Panc1 (cell line): ENCODE measurements at places on chromosomes 1 and 21.

DNA sequence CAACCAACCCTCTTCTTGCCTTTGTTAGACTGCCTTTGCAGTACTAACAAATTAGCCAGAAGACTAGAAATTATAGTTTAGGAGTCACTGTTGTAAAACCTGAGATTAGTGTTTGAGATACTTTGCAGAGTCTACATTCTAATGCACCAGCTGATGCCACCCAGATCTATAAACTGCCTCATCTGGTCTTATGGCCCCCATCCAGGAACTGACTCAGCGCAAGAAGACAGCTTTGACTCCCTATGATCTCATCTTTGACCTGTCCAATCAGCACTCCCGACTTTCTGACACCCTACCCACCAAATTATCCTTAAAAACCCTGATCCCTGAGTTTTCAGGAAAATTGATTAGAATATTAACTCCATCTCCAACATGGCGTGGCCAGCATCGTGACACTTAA, 334.6 kb downstream of the RGS7 start:
- no peak for DNase-seq

DNA sequence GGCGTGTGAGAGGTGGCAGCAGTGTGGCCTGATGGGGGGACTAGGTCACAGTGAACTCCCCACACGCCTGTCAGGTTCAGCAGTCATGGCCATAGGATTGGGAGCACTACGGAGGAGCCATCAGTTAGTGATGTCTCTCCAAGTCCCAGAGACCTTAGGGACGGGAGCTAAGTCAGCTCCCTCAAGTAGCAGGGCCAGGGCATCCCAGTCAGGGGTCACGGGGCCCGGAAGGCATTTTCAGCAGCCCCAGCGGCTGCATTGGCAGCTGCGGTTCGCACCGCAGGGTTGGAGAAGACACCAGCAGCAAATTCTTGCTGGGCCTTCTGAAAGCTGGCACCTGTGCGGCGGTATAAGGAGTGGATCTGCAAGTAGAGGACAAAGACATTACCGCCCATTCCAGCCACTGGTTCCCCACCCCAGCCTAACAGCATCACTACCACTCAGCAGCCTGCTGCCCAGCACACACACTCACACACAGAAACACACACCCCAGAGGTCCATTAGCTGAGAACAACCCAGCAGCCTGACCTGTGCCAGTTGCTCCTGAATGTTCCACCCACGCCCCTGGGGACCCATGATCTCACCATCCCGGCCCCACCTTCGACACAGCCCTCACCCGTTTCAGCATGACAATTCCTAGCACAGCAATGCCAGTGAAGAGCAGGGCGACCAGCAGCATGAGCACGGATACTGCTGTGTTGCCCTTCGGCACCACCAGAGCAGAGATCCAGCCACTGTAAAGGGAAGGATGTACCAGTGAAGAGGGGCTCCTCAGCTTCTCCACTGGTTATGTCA, 972 bp upstream of the ENTREP3 start:
- peak overlapping the region; percentile 72 for H3K4me3 ChIP-seq
- H3K27me3 ChIP-seq: no peaks in the 10 kb centered on the region
- DNase-seq: no peak
- H3K4me1 ChIP-seq: peaks cover 13% of the 10 kb centered on the region
- H3K27ac ChIP-seq: peak overlapping the region; percentile 87

DNA sequence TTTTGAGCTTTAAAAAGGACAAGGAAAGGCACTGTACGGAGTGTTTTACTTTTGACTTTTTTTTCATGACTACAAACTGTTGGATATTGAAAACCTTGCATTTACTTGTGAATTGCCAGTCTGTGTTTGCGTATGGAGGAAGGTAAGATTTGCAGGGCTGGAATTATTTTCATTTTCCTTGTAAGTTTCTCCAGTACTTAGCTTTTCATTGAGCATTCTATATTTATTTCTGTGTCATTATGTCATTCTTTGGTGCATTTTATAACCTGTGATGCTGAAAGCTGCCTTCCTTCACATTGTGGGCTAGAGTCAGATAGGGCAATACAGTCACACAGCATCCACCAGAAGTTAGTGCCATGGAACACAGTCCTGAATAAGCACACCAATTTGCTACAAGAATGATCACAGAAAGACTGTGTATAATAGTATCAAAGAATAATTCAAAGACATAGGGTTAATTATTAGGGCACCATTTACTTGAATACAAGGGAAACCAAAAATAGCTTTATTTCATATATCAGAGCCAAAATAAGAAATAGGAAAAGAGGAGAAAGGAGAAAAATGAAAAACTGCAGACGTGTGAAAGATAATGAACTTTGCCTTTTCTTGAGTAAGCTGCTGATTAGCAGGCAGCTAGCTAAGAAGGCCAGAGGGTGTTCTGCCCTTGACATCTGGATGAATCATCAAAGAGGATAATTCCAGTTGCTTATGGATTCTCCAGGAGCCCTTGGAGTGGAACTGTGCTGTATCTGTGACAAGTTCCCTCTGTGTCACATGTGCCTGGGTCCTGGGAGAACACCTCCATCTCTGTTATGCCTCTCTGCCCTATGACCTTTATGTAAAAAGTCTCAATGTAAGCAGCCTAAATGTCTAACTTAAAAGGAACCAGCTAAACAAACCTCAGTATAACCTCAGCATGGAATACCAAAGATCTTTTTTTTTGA, 8.0 kb upstream of the FAM20B start:
- H3K4me1 ChIP-seq: no peaks in the 10 kb centered on the region
- no peak overlapping the region for H3K27ac ChIP-seq
- H3K36me3 ChIP-seq: no peaks in the 10 kb centered on the region
- H3K4me3 ChIP-seq: no peak overlapping the region

GRCh38 chr1:220407191-220407590, 120.7 kb upstream of the MARK1 start:
- H3K27me3 ChIP-seq: no peaks in the 10 kb centered on the region; the same call in 1 of the 2 replicates
- H3K4me1 ChIP-seq: no peaks in the 10 kb centered on the region
- H3K36me3 ChIP-seq: no peaks in the 10 kb centered on the region
- H3K27ac ChIP-seq: no peak overlapping the region
- no peak overlapping the region for H3K4me3 ChIP-seq
- DNase-seq: no peak

- peak overlapping the region; percentile 37 for H3K4me3 ChIP-seq
- peaks cover 27% of the 10 kb centered on the region for H3K4me1 ChIP-seq
- H3K27ac ChIP-seq: peak overlapping the region; percentile 92
- DNase-seq: no peak
These were observed 2.4 kb upstream of the CTTNBP2NL start for GRCh38 chr1:112393631-112393974.

DNA sequence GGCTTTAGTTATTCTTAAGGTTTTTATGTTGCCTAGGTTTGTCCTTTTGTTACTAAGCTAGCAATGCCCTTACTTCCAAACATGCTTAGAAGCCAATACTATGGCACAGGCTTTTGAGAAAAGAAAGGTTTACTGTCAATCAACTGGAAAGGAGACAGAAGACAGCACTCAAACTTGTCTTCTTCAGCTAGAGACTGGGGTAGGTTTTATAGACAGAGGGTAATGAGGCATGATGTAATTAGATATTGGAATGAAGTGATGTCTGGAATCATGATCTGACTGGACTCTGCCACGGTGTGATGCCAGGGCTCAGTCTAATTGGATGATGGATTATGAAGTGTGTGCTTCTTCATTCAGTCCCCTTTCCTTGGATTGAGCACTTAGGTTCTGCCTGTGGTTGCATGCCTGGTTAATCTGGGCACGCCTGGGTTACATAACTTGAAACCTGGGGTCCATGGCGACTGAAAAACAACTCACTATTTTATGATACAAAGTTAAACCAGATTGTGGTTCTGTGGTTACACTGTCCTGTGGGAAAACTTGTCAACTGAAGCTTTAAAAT, 625.8 kb downstream of the BRINP3 start:
- no peaks in the 10 kb centered on the region for H3K4me1 ChIP-seq
- no peaks in the 10 kb centered on the region for H3K27me3 ChIP-seq
- no peak overlapping the region for H3K27ac ChIP-seq
- H3K4me3 ChIP-seq: no peak overlapping the region
- no peak for DNase-seq

GRCh38 chr1:22507587-22507986, 55.7 kb upstream of the EPHA8 start:
- H3K27me3 ChIP-seq: no peaks in the 10 kb centered on the region
- H3K27ac ChIP-seq: no peak overlapping the region
- peaks cover 30% of the 10 kb centered on the region for H3K36me3 ChIP-seq

- DNase-seq: no peak
- H3K27me3 ChIP-seq: no peaks in the 10 kb centered on the region
- H3K36me3 ChIP-seq: peaks cover 4% of the 10 kb centered on the region
- peak overlapping the region; percentile 51 for H3K4me3 ChIP-seq
- H3K4me1 ChIP-seq: peaks cover 18% of the 10 kb centered on the region
- peak overlapping the region; percentile 17 for H3K27ac ChIP-seq
These were observed 2.6 kb upstream of the CC2D1B start for GRCh38 chr1:52368383-52369172.

DNA sequence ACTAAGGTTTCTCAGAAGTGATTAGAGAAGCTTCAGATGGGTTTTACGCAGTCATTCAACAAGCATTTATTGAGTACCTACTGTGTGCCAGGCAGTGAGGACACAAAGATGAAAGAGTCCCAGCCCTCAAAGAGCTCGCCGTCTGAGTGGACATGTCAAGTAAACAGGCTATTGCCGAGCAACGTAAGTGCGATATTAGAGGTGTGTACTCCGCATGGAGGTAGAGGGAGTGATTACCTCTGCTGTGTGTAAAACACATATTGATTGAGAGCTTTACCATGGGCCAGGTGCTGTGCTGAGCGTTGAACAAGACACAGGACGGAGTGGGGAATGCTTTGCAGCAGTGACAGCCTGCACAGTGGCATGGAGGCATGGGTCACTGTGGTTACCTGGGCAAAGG, 49.5 kb upstream of the GPR37L1 start:
- no peaks in the 10 kb centered on the region for H3K27me3 ChIP-seq
- H3K27ac ChIP-seq: no peak overlapping the region
- DNase-seq: no peak
- H3K4me1 ChIP-seq: 0 out of 2 replicates have a peak, but pooled peaks cover 6% of the 10 kb centered on the region
- H3K4me3 ChIP-seq: no peak overlapping the region

DNA sequence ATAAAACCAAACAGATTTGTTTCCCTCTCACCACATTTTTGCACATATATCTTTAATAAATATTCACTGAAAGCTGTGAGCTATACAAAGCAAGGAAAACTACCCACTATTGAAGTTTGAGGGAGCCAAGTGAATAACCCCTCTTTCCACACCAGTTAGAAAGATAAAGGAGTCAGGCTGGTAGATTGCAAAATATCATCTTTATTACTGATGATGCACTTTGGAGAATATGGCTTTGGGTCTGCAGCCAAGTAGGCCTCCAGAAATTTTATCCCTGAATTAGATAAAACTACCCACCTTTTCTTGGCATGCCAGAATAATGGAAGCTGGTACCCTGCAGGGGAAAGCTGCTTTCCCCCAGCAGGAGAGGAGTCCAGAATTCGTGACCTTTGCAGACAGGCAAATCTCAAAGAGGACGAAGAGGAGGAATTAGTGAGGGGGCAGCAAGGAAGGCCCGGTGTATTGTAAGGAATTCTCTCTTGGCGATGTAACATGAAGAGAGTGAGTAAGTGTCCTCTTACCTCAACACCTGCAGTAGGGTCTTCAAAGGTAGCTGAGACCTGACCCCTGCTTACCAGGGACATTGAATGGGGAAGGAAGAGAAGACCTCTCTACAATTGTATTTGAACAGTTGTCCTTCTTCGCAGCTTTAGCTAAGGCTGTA, 84.7 kb downstream of the LRRC8D start:
- peaks cover 27% of the 10 kb centered on the region for H3K4me1 ChIP-seq
- no peaks in the 10 kb centered on the region for H3K36me3 ChIP-seq
- H3K27me3 ChIP-seq: no peaks in the 10 kb centered on the region
- H3K4me3 ChIP-seq: no peak overlapping the region
- peak overlapping the region; percentile 75 for H3K27ac ChIP-seq

DNA sequence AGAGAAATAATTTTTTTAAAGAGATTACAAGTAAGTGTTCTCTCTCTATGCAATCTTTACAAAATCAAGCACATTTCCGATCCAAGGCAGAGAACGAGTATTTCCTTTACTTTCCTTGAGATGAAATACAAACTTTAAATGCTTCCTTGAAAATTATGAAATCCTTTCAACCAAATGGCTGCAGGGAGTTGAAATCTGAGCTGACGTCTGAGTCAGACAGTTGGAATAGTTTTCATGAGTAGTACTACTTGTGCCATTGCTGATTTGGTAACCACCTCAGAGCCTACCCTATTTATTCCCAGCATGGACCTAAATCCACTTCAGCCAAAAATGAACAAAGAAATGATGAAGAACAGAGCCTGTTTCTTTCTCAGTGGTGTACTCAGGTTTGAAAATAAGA, 183.6 kb downstream of the GIPC2 start:
- DNase-seq: no peak
- no peaks in the 10 kb centered on the region for H3K36me3 ChIP-seq
- no peak overlapping the region for H3K4me3 ChIP-seq
- no peaks in the 10 kb centered on the region for H3K27me3 ChIP-seq
- no peak overlapping the region for H3K27ac ChIP-seq

- DNase-seq: peak; percentile 54
- H3K4me1 ChIP-seq: no peaks in the 10 kb centered on the region
- H3K36me3 ChIP-seq: no peaks in the 10 kb centered on the region
- H3K27me3 ChIP-seq: no peaks in the 10 kb centered on the region
These were observed 28.2 kb downstream of the TCEANC2 start for GRCh38 chr1:54081306-54082270.

- DNase-seq: no peak
- no peak overlapping the region for H3K4me3 ChIP-seq
- H3K4me1 ChIP-seq: no peaks in the 10 kb centered on the region
- H3K36me3 ChIP-seq: no peaks in the 10 kb centered on the region
- H3K27ac ChIP-seq: no peak overlapping the region
These were observed 6.3 kb downstream of the OR14I1 start for GRCh38 chr1:248696261-248696660.

DNA sequence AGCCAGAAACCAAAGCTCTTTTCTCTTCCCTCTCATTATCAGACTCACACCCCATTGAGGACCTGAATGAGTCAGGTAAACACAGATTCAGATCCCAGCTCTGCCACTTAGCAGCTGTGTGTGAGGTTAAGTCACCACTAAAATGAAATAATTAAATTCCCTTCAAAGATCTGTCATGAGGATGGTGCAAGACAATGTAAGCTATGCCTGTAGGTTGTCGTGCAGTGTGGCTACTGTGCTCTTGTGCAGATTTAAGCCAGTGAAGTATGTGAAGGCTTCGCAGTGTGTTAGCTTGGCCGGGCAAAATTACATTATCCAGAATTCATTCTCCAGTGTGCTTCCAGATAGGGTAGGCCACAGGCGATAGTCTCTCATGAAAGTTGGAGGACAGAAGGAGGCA, 13.6 kb downstream of the UBL4B start:
- no peak for DNase-seq
- no peaks in the 10 kb centered on the region for H3K36me3 ChIP-seq
- no peaks in the 10 kb centered on the region for H3K27me3 ChIP-seq
